ENCODE measurements at places on chromosomes 6 and 20.

DNA sequence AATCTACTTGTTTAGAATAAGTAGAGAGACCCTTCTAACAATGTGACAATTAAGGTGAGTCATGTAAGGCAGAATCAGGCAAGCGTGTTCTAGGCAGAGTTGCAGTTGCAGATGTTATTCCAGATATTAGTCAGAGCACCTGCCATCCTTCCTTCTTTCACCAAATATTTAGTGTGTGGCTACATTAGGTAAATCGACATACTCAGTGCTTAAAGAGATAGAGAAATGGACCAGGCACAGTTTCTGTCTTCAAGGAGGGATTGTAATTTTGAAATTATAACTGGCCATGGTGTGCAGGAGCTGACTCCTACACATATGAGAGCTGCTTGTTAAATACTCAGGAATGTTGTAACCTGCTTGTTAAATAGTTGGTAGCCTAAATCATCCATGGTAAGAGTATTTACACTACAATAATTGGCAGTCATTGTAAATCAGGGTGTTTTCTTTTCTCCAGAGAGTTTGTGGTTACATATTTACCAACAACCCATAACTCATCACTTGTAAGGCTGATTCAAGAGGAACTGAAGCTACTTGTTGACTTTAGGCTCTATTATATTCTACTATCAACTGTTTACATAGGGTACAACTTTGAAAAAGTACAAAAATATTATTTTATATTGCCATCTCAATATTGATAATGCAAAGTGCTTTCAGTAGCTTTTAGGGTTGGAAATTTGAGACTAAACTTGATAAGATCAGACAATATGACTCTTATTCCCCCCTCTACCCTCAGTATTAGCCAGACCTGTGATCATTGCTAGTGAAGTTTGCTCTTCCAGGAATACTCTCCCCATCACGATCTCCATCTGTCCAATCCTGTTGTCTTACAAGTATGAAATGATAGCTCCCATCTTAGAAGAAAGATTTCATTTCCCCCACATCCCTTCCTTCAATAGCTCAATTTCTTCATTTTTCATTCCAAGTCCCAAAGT is 607.1 kb downstream of the COL12A1 start:
- no peak for ATAC-seq
- H3K4me3 ChIP-seq = no peak overlapping the region
- H3K4me1 ChIP-seq = no peaks in the 10 kb centered on the region
- no peak overlapping the region for H3K27ac ChIP-seq
- H3K36me3 ChIP-seq = no peaks in the 10 kb centered on the region
- H3K27me3 ChIP-seq = no peaks in the 10 kb centered on the region

DNA sequence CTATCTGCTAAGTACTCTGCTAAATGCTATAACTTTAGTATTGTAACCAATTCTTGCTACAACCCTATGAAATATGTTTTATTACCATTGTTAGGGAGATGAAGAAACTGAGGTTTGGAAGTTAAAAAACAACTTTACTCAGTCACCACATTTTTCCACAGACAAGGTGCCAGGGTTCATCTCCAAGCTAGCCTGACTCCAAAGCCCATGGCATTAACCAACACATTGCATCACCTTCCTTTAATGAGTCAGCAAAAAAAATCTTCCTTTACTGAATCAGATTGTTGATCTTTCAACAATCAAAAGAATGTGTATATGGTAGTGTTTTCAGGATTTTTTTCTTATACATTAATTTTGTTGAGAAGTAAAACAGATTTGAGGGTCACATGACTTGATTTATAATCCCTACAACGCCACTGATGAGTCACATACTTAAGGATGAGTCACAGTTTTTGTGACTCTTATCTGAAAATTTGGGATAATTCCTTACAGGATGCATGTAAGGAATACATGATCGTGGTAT is 41.5 kb downstream of the MAN1A1 start:
- H3K36me3 ChIP-seq = no peaks in the 10 kb centered on the region
- peaks cover 54% of the 10 kb centered on the region for H3K4me1 ChIP-seq
- ATAC-seq = peak; percentile 36

DNA sequence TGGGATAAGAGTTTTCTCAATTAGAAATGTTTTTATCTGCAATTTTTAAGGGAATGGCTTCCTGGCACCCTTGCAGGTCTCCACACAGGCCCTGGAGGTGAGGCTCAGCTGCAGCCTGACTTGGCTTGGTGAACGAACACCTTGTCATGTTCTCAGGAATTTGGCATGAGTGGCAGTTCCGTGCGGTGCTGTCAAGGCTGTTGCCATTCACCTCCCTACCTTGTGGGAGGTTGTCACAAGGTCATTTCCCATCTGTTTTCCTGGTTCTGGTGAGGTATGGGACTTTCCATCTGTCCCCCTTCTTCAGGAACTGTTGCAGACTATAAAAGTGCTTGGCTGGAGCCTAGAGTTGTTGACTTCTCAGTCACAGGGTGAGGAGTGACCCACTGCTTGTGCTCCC is 82.9 kb downstream of the ELOVL4 start:
- ATAC-seq = no peak
- no peaks in the 10 kb centered on the region for H3K27me3 ChIP-seq
- no peak overlapping the region for H3K4me3 ChIP-seq
- no peak overlapping the region for H3K27ac ChIP-seq

GRCh38 chr20:20856306-20856705 is 143.9 kb upstream of the RALGAPA2 start:
- no peak overlapping the region for H3K27ac ChIP-seq
- ATAC-seq = no peak
- H3K27me3 ChIP-seq = peaks cover 17% of the 10 kb centered on the region
- H3K36me3 ChIP-seq = no peaks in the 10 kb centered on the region
- no peak overlapping the region for H3K4me3 ChIP-seq

DNA sequence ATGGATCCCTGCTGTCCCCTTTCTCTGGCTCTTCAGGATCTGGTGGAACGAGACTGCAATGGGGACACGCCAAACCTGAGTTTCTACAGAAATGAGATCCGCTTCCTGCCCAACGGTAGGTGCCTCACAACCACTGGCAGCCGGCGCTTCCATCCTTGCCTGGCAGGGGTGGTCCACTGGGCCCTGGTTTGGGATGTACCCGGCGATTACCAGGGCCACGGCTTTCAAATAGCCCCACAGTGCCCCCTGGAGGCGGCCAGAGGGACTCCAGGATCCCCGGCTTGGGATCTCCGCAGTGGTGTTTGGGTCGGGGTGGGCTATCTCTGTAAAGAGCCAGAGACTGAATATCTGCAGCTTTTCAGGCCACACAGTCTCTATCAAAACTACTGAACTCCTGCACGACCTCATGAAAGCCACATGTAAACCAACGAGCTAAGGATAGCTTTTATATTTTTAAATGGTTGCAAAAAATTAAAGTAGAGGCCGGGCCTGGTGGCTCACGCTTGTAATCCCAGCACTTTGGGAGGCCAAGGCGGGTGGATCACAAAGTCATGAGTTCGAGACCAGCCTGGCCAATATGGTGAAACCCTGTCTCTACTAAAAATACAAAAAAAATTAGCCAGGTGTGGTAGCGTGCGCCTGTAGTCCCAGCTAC is 3.7 kb downstream of the OGFR start:
- peak; percentile 43 for ATAC-seq
- peaks cover 41% of the 10 kb centered on the region for H3K4me1 ChIP-seq
- no peak overlapping the region for H3K27ac ChIP-seq
- no peaks in the 10 kb centered on the region for H3K36me3 ChIP-seq

DNA sequence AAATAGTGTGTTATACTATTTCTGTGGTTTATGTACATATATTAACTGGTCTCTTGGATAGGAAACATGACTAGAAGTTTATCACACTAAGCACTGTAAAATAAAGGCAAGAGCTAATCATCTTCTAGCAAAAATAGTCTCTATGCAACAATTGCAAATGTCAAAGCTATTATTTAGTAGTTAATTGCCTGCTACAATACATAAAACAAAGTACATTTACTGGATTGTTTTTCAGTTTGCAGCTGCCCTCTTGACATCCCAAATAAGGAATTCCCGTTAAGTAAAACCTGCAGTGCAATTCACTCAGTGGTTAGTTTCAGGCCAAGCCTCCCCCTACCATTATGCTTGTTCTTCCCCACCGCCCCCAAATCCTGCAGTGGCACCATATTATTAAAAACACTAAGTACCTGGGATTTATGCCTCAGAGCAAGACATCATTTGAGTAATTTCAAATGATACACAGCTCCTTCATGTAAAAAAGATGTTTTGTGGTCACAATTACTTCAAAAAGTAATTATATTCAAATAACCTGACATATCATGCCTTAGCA is 1.6 kb upstream of the ATP5F1E start:
- no peaks in the 10 kb centered on the region for H3K27me3 ChIP-seq
- no peak overlapping the region for H3K27ac ChIP-seq
- peaks cover 20% of the 10 kb centered on the region for H3K4me1 ChIP-seq
- no peak for ATAC-seq
- no peak overlapping the region for H3K4me3 ChIP-seq

DNA sequence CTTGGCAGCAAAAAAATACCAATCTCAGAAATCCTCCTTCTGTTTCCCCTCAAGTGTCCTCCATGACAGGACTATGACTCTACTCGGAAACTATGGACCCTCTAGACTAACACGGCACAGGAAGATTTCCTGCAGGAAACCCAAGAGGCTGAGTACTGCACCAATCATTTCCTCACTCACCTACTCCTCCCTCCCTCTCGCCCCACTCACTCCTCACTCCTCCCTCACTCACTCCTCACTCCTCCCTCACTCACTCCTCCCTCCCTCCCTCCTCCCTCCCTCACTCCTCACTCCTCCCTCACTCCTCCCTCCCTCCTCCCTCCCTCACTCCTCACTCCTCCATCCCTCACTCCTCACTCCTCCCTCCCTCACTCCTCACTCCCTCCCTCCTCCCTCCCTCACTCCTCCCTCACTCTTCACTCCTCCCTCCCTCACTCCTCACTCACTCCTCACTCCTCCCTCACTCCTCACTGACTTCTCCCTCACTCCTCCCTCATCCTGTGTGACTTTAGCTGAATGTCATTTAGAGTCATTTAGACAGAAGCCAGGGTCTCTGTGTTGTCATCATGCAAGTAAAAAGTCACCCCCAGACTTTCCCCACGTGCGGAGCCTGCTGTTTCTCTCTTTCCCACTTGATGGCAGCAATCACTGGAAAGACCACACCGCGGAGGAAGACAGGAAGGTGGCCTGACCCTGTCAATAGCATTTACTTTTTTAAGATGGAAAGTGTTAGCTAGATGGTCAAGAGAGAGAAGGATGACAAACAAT is 226.8 kb upstream of the PDE10A start:
- peak; percentile 49 for ATAC-seq
- H3K4me3 ChIP-seq = no peak overlapping the region
- no peaks in the 10 kb centered on the region for H3K36me3 ChIP-seq
- H3K27me3 ChIP-seq = no peaks in the 10 kb centered on the region
- H3K4me1 ChIP-seq = no peaks in the 10 kb centered on the region

GRCh38 chr6:81608776-81609175 is 143.7 kb downstream of the TENT5A start:
- H3K27me3 ChIP-seq = no peaks in the 10 kb centered on the region
- H3K27ac ChIP-seq = no peak overlapping the region
- no peak for ATAC-seq
- H3K4me3 ChIP-seq = no peak overlapping the region
- no peaks in the 10 kb centered on the region for H3K36me3 ChIP-seq
- H3K4me1 ChIP-seq = no peaks in the 10 kb centered on the region

DNA sequence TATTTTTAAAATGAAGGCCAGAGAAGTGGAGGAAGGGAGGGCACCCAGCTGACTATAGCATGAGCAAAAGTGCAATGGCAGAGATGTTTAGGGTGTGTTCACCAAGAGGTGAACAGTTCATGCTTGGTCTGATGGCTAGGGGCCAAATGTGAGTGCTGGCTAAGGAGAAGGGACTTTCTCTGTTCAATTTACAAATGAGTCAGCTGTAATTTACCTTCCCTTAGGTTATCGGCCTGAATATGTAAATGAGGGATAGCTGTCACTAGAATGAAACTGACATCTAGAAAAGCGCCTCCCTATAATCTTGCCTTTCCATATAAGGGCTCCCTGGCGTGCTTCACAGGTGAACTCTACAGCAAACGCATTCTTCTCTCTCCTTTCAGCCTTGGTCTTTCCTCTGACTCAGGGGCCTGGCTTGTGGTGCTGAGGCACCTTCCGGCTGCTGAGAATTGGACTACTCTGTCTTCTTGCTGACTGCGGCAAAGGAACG is 114.7 kb upstream of the BACH2 start:
- no peak overlapping the region for H3K27ac ChIP-seq
- H3K4me3 ChIP-seq = no peak overlapping the region
- no peak for ATAC-seq
- H3K27me3 ChIP-seq = no peaks in the 10 kb centered on the region
- H3K36me3 ChIP-seq = no peaks in the 10 kb centered on the region

DNA sequence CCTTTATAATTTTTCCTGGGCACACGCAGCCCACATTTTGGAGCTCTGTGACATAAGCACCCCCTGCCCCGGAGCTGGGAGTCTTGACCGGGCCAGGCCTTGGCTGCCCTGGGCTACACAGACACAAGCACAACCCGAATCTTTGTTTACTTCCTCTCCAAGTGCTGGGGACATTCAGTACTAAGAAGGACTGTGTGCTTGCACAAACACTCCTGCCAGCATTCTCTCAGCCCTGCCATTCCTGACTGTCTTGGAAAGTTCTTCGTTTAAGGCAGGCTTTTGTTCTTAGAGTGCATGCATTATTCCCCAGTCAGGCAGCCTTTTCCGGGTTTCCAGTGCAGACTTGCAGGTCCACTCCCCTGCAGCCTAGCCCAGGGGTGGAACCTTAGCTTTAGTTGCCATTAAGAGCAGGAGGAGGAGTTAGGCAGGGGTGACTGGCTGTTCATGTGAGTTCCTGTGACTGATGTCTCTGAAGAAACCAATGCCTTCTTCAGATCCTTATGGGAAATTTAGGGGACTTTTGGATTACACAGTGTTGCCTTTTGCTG is 28.6 kb downstream of the FOXO3 start:
- no peaks in the 10 kb centered on the region for H3K36me3 ChIP-seq
- H3K27me3 ChIP-seq = no peaks in the 10 kb centered on the region
- peak overlapping the region; percentile 86 for H3K27ac ChIP-seq
- no peak overlapping the region for H3K4me3 ChIP-seq
- peaks cover 84% of the 10 kb centered on the region for H3K4me1 ChIP-seq

DNA sequence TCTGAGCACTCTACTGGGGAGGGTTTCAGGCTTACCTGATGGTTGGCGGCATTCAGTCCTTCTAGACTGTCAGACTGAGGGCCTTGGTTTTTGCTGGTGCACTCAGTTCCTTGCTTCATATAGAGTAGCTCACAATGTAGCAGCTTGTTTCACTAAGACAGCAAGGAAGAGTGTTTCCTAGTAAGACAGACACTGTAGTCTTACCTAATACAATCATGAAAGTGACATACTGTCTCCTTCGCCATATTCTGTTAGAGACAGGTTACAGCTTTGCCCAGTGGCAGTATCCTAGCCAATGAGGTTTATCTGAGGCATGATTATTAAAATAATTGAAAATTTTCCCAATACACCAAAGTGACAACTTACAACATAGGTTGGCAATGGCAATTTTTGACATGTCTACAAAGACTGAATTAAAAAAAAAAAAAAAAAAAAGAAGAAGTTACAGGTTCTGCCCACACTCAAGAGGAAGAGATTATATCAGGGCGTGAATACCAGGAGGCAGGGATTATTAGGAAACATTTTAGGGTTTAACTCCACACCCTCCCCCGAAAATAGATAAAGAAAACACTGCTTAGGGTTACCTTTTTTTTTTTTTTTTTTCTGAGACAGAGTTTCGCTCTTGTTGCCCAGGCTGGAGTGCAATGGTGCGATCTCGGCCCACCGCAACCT is 66.8 kb downstream of the SCAND1 start:
- H3K4me1 ChIP-seq = peaks cover 16% of the 10 kb centered on the region
- H3K4me3 ChIP-seq = no peak overlapping the region
- no peak for ATAC-seq
- no peaks in the 10 kb centered on the region for H3K36me3 ChIP-seq
- H3K27me3 ChIP-seq = no peaks in the 10 kb centered on the region

- no peaks in the 10 kb centered on the region for H3K36me3 ChIP-seq
- no peak overlapping the region for H3K4me3 ChIP-seq
- ATAC-seq = no peak
- H3K27ac ChIP-seq = no peak overlapping the region
Observed at GRCh38 chr20:16216227-16216913, 356.9 kb downstream of the KIF16B start.

Measured in gastroesophageal sphincter (tissue), 4 donors.